ENCODE measurements at places on chromosomes 1 and 21.

- DNase-seq = peak; percentile 67
Measured at GRCh38 chr1:245332513-245332912, 177.7 kb downstream of the KIF26B start.

DNA sequence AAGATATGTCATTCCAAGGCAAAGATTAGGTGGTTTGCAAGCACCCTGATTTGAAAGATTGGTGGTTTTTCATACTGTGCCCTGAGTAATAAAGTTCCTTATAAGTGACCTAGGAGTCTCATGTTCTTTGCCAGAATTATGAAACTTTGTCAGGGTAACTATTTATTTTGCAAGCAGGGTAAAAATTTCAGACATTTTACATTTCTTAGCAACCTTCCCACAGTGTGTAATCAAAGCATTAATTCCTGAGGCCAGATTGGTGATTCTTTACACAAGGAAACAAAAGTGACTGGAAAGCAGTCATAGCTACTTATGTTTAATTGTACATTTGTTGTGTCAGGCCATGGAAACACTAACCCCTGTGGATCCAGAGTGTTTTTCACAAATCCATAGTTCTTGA is 998.0 kb upstream of the B3GALT2 start:
- no peak for DNase-seq

- peak; percentile 28 for DNase-seq
Measured at GRCh38 chr1:68442822-68443556, 6.8 kb downstream of the RPE65 start.

DNA sequence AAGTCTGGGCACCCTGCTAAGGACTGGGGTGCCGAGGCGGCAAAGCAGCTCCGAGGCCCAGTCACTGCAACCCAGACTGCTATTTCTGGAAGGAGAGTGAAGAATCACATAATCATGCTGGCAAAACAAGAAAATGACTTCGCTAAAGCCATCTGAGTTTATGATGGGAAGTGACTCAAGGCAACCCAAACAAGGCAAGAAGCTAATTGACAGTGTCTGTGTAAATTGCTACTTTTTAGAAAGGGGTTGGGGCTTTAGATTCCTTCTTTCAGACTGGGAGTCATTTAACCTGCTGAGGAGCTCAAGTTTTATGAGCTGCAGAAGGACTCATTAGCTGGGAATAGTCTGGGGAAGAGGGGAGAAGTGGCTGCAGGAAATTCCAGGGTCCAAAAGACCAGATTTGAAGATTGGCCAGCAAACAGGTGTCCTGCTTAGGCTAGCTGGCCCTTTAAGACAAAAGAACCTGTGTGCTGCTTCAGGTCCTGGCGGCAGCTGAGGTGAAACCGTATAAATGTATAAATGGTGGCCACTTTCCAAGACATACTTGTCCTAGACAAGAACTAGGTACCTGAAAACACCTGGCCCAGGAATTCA is 28.1 kb downstream of the TSHB start:
- DNase-seq = no peak

- no peak for DNase-seq
Measured at GRCh38 chr1:210376836-210377372, 48.2 kb downstream of the HHAT start.

GRCh38 chr1:169648187-169648586 is 18.3 kb upstream of the SELP start:
- DNase-seq = no peak

GRCh38 chr1:1040004-1040991 is 20.4 kb downstream of the AGRN start:
- DNase-seq = peak; percentile 81

DNA sequence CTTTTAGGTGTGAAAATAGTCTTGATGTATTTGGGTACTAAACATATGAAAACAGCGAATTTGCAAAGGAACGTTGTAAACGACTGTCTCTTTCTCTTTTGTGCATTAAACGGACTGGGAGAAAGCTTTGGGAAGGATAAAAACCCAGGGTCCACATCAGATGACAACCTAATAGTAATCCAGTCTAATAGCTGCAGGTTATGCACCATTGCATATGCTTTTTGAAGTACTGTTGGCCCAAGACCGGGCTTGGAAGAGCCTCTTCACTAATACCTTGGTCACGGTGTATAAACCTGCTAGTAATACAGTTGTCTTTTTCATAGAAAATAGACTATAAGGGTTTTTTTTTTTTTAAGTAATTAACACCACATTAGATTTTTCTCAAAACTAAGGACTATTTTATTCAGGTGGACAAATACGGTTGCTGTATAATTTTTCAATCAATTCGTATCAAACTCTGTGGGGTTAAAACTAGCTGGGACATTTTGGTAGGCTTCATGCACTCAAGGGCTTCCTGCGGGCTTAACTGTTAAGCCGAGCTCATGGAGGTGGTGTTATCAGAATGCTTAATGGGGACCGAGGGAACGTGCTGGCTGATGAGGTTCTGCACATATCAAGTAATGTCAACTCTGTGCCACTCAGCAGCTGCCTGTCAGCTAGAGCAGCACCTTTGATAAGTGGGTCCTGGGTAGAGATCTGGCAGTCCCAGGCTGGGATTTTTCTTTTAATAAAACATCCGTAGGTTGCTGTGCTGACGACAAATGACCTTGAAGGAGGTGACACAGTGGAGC is 2.1 kb downstream of the RYR2 start:
- DNase-seq = no peak

- no peak for DNase-seq
Measured at GRCh38 chr1:204405988-204406387, 5.6 kb downstream of the PPP1R15B start.

GRCh38 chr21:16540966-16541727 is 811.4 kb downstream of the USP25 start:
- DNase-seq = no peak

DNA sequence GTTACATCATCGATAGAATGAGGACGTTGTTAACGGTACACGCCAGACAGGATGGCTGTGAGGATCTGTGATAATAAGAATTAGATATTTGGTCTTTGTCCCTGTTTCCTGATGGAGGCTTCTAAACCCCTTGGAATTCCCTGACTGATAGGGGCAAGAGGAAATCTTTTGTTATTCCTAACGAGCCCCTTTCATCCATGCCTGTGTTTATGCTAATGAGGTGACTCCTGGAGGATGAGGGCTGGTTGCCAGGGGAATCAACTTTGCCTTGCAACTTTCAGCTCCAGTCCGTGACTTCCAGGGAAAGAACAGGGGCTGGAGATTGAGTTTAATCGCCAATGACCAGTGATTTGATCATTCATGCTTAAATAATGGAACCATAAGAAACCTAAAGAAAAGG is 39.3 kb upstream of the NLRP3 start:
- no peak for DNase-seq

- no peak for DNase-seq
Measured at GRCh38 chr1:52901384-52901783, 20.2 kb downstream of the ECHDC2 start.

Measured in stimulated activated CD8-positive, alpha-beta memory T cell treated with anti-CD3 and anti-CD28 coated beads, Interleukin-4, amount 100 ng/mL, for 48 hours (primary cell).